ENCODE measurements at places on chromosomes 2 and 18.

DNA sequence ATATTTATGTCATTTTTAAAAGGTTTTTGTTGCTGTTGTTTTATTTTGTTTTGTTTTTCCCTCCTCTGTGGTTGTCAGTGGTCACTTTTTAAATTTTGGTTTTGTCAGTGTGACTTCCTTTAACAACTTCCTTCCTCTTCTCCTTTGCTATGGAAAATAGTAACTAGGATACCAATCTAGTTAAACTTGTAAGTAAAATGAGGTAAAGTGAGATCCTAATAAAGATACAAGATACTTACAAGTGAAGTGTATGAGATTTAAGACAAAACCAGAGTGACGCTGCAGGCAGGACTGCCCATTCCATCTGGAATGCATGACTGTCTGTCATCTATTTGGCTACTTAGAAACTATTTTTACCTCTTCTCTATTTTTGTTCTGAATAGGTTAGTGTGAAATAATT lies 30.6 kb upstream of the CREB1 start:
- DNase-seq, result no peak

GRCh38 chr2:10444463-10444862 lies 3.7 kb downstream of the ODC1 start:
- DNase-seq, result no peak

- DNase-seq, result no peak
Observed at GRCh38 chr18:9817725-9818422, 67.9 kb upstream of the TXNDC2 start.

DNA sequence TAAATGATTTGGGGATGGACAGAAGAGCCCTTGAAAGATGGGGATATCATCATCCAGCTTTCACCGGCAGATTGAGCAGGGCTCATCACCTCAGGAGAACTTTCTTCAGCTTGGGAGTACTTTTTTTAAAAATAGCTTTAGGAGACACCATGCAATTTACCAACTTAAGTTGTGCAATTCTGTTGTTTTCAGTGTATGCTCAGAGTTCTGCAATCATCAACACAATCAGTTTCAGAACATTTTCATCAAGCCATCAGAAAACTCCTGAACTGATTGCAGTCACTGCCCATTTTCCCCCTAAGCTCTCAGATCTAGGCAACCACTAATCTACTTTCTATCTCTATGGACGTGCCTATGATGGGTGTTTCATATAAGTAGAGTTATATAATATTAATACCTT lies 117.7 kb downstream of the CRIM1 start:
- DNase-seq, result no peak

- no peak for DNase-seq
Observed at GRCh38 chr2:18106841-18107240, 228.4 kb downstream of the KCNS3 start.

GRCh38 chr18:48072428-48073204 lies 142.2 kb upstream of the SMAD2 start:
- no peak for DNase-seq

GRCh38 chr2:70243806-70244584 lies 4.4 kb downstream of the TIA1 start:
- no peak for DNase-seq

GRCh38 chr2:64250751-64251423 lies 106.7 kb upstream of the PELI1 start:
- no peak for DNase-seq

- DNase-seq, result no peak
Observed at GRCh38 chr2:171531836-171532450, 9.7 kb downstream of the CYBRD1 start.

GRCh38 chr2:27667446-27667845 lies 3.8 kb downstream of the SLC4A1AP start:
- no peak for DNase-seq
